M059J (cell line): ENCODE measurements at places on chromosomes 6 and 20.

DNA sequence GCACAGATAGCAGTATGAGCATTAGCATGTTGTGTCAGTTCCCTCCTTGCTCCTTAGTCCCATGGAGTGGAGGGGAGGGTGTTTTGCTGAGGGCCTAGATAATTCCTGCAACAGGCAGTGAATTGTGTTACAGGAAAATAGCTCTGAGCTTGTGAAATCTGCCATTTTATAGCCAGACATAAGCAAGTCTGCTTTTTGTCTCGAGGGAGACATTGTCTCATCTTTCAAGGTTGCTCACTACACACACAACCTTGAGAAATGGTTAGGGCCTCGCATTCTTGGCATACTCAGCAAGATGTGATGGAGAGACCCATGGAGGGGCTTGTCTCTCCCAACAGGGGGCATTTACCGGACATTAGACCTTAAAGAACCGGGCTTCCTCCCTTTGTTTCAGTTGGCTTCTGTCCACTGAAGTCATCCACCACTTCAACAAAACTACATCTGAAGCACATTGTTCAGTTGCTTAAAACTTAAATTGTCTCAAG, 108.0 kb upstream of the FOXO3 start:
- DNase-seq: no peak

GRCh38 chr6:56353860-56354259, 106.5 kb upstream of the COL21A1 start:
- no peak for DNase-seq

GRCh38 chr6:125797886-125798444, 7.2 kb downstream of the NCOA7 start:
- no peak for DNase-seq

GRCh38 chr20:56343861-56344381, 14.9 kb upstream of the FAM210B start:
- DNase-seq: peak; percentile 57

GRCh38 chr6:4522453-4522852, 253.8 kb upstream of the CDYL start:
- DNase-seq: no peak

- no peak for DNase-seq
These were observed 111.4 kb downstream of the FYN start for GRCh38 chr6:111761783-111762312.

GRCh38 chr6:11414176-11414963, 123.2 kb upstream of the TMEM170B start:
- DNase-seq: peak; percentile 98

GRCh38 chr6:11534561-11534960, 3.0 kb upstream of the TMEM170B start:
- DNase-seq: no peak

- DNase-seq: peak; percentile 37
These were observed 48.4 kb upstream of the PHACTR2 start for GRCh38 chr6:143629104-143630080.

DNA sequence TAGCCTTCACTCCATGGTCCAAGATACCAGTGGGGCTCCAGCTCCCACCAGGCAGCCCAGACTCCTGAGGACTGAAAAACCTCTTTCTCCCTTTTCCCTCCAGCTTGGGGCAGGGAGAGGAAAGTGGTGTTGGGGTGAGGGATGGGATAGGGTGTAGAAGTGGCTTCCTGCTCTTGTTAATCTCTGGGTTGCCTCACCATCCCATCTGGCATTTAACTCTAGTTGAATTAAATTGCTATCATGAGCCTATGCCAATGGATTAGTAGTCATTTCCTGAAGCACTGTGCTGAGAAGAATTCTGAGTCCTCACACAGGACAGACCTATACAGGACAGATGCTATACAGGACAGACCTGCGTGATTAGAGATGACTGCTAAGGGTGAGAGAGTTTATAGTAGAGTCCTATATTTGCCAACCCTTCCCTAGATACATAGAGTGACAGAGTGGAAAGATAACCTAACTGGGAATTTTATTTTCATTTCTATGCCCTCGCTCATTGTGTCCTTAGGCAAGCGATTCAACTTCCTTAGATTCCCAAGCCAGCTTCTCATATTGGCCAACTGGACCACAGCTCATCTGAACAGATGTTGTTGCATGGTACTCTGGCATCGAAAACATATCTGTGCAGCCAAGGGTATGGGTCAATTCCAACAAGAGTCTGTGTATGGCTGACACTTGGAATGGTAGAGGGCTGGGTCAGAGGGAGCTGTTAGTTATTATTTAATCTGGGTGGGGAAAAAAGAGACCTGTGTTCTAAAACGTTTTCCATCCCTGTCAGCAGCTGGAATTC, 42.8 kb downstream of the MCHR2 start:
- DNase-seq: no peak

DNA sequence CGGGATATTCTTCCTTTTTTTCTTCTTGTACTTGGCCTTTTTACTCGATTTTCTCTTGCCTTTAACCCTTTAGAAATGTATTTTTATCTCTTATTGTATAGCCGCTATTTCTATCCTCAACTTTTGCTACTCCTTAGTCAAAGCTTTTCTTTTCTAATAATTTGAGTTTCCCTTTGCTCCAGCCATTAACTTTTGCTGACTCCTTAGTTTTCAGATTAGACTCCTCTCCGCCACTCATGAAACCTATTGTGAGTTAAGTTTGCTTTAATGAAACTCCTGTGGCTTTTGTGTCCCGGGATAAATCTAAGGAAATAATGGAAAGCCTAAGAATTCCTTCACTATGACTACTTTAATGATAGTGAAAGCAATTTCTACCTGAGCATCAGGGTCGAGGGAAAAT, 590.3 kb upstream of the CITED2 start:
- DNase-seq: peak; percentile 32

- peak; percentile 53 for DNase-seq
These were observed 50.8 kb downstream of the CD109 start for GRCh38 chr6:73746787-73747186.

DNA sequence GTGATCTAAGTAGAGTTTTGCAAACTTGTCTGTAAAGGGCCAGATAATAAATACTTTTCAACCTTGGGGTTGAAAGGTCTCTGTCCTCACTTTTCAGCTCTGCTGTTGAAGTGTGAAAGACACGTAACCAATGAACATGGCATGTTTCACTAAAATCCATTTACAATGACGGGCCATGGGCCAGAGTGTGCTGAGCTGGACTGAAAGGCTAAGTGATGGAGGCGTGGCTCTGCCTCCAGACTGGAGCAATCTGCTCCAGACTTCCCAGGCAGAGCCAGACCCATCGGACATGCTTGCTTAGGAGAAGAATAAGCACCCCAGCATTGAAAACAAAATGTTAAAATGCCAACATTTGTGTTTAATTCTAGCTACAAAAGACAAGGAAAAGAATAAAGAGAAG, 41.4 kb downstream of the SCAND1 start:
- no peak for DNase-seq

GRCh38 chr20:14488212-14488611, 150.8 kb upstream of the FLRT3 start:
- DNase-seq: no peak

GRCh38 chr6:13068586-13069210, 259.6 kb downstream of the TBC1D7 start:
- DNase-seq: no peak

GRCh38 chr6:169838346-169839028, 87.1 kb downstream of the ERMARD start:
- DNase-seq: no peak

DNA sequence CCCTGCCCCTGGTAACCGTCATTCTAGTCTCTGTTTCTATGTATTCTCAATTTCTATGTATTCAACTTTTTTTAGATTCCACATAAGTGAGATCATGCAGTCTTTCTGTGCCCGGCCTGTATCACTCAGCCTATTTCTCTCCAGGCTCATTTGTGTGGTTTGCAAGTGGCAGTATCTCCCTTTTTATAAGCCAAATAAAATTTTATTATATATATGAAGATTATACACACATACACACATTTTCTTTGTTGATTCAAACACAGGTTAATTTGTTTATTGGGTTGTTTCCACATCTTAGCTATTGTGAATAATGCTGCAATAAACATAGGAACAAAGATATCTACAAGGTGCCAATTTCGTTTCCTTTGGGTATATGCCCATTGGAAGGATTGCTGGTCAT, 571.7 kb downstream of the DHX35 start:
- DNase-seq: peak; percentile 59

DNA sequence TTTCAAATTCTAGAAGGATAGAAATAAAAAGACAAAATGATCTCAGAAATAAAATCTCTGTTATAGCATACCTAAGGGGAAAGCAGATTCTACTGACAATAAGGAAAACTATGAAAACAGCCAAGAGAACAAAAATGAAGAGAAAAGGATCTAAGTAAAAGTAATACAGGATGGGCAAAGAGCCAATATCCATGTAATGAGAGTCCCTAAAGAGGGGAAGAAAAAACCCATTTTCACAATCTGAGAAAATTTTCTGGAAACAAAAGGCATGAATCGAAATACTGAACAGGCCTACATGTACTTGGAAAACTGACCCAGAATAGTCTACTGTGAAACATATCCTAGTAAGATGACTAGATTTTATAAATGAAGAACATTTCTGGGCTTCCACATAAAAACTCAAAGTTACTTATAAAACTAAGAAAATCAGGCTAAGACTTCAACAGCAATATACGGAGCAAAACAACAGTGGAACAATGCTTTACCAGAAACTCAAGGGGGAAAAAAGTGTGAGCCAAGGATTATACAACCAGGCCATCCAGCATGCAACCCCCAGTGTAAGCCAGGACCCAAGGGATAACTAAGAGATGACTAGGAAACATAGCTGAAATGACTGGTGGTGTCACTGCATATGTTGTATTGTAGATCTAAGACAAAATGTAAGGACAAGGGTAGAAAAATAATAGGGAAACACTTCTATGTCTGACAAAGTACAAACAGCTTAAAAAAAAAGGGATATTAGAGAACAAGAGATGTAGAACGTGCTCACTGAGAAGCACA, 10.2 kb downstream of the NAPB start:
- DNase-seq: no peak

DNA sequence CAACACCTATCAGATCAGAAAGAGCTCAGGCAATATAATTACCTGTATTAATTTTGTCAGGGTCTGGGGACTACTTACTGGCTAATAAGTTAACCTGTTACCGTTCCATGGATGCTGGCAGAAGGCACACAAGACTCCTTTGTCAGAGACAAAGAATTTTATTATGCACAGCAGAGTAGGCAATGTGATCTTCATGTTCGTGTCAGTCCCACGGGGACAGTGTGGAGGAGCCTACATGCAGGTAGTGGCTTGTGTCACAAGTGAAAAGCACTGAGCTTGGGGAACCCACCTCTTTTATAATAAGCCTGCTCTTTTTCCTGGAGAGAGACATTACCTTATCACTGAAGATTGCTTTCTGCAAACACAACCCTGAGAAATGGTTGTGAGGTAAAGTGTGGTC, 96.9 kb downstream of the CD164 start:
- no peak for DNase-seq

DNA sequence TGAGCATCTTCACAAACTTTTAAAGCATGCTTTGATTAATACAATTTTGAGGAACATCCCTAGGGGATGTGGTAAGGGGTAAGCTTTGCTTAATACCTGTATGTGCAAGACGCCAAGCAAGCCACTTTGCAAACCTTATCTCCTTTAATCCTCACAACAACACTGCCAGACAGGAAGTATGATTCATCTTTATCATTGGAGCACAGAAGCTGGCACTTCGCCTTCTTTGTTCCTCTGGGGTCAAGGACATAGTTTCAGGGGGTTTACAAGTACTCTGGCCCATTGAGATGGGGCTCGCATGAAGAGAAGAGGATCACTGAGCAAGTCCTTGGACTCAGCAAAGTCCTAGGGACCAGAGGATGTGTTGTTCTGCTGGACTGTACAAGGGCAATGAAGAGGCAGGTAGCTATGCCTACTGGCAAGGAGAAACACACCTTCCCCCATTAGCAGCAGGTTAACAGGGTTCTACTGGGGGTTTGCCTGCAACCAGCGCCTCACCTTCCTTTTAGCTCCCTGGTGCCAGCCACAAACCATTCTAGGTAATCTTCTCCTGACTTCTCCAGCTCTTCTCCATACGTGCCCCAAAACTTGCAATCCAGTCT, 8.8 kb downstream of the TMEM244 start:
- peak; percentile 75 for DNase-seq

DNA sequence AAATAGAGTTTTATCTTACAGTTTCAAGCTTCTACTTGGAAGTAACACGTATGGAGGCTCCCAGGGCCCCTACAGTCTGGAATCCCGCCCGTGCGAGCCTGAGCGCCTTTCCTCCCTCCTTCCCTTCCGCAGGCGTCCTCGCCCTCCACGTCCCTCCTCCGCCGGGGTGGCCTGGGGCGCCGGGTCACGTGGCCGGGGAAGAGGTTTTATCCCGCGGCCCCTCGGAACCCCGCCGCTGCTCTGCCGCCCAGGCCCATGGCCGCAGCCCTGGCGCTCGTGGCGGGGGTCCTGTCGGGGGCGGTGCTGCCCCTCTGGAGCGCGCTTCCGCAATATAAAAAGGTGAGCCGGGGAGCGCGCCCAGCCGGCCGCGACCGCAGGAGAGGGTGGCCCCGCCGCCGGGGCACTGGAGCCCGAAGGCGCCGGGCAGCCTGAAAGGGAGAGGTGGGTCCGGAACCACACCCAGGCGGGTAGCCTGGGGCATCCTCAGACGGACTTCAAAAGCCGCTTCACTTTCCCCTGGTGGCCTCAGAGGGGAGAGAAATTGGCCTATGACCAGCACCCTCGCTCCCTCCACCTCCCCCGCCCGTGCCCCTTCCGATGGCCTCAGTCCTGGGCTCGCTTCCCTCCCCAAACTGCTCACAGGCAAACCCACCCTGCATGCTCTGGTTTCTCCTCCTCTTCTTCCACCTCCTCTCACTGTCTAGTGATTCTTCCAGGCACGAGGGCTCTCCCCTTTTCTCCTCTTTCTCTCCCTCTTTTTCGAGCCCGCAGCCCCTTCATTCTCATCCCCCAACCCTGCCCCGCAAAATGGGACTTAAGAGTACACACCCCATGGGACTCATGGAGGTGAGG, at the start of gene CLPSL2:
TSS of gene CLPSL2 (plus strand) at position 235 of the 852 bp plus-strand sequence. CDS start at position 256, 21 bp downstream.
- DNase-seq: peak; percentile 30

GRCh38 chr6:12311106-12311505, 20.9 kb downstream of the EDN1 start:
- DNase-seq: peak; percentile 74

DNA sequence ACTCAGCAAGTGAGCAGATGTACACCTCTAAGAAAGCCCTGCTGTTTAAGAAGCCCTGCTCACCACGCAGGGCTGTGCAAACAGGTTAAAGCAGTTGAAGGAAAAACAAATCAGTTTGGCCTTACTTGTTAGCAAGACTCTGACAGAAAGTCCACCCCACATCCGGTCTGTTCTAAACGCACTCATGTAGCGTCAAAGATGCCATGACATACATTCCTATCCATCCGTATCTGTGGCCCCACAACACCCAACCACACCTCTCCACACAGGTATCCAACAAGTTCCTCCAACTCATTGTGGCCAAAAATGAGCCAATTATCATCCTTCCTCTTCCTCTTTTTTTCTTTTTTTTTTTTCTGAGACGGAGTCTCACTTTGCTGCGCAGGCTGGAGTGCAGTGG, 22.8 kb upstream of the RAB22A start:
- DNase-seq: no peak

- DNase-seq: peak; percentile 98
These were observed 176.8 kb downstream of the NFATC2 start for GRCh38 chr20:51365670-51366069.

DNA sequence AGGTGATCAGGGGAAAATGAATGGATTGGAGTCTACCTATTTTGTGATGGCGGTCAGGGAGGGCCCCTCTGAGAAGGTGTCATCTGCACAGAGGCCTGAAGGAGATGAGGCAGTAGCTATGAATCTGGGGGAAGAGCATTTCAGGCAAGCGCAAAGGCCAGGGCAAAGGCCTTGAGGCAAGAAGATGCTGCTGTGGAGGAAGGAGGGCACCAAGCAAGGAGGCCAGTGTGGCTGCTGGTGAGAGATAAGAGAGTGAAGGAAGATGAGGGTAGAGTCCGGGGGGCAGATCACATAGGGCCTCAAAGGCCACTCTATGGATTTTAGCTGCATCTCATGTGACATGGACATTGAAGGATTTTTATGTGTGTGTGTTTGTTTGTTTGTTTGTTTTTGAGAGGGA, 20.6 kb upstream of the CSNK2A1 start:
- no peak for DNase-seq
